ENCODE measurements at places on chromosomes 6 and 20.

- no peak for DNase-seq
Measured at GRCh38 chr20:56098981-56099500, 93.7 kb upstream of the CBLN4 start.

DNA sequence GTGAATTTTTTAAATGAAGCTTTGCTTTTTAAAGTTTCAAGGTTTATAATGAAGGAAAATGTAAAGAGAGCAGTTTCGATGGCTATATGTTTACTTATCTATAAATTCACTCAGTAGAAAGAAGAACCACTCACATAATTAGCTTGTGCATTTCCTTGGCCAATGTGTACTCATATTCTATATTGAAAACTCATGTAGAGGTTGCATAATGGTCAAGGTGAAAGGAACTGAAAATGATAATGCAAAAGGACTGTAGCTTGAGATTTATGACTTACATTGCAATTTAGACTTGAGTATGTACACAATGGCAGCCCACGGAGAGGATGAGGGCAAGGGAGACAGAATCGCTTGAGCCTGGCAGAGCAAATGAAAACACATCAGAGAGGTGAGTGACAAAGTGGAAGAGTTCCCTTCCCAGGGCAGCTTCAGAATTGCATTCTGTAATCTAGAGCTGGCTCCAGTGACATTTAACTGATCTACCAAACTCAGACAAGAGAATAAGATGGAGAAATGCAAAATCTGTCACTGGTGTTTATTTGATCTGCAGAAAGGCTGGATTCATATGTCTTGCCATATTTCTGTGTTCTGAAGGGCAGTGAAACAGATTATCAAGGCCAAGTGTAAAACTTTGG is 191.8 kb downstream of the TMEM200A start:
- no peak for DNase-seq

DNA sequence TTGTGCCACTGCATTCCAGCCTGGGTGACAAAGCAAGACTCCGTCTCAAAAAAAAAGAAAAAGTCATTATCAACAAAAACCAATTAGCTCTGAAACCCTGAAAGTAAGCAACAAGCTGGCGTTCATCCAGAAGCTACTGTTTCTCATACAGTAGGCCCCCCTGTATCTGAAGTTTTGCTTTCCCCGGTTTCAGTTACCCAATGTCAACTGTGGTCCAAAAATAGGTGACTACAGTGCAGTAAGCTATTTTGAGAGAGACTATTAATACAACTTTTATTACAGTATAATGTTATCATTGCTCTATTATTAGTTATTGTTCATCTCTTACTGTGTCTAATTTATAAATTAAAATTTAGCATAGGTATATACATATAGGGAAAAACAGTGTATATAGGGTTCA is 135.1 kb downstream of the KIF16B start:
- no peak for DNase-seq

DNA sequence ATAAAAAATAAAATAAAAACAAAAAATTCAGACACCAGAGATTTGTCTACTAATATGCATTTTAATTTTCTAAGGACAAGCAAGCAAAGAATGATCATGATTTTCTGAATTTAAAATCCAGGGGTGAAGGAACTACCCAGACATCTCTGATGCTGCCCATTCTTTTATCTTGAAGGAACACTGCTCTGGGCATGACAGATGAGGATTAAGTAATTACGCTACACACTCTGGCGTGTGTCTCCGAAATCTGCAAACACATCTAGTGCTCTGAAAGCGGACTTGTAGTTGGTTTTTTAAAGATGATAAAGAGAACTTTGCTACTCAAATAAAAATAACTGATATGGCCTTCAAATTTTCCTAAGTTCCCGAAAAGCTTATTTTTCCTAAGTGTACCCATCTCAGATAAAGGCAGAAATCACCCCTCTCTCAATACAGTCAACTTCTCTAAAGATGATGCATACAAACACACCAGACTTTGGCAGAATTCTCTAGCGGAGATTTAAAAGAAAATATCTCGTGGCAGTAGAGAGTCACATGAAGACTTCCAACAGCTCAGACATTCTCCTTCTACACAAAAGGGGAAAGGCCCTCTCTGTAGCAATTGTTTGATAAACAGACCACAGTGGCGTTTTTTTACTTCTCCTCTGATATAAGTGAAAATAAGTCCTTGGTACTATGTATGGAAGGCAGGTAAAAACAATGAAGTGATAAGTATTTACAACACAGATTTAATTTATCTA is 133.8 kb downstream of the BACH2 start:
- no peak for DNase-seq

DNA sequence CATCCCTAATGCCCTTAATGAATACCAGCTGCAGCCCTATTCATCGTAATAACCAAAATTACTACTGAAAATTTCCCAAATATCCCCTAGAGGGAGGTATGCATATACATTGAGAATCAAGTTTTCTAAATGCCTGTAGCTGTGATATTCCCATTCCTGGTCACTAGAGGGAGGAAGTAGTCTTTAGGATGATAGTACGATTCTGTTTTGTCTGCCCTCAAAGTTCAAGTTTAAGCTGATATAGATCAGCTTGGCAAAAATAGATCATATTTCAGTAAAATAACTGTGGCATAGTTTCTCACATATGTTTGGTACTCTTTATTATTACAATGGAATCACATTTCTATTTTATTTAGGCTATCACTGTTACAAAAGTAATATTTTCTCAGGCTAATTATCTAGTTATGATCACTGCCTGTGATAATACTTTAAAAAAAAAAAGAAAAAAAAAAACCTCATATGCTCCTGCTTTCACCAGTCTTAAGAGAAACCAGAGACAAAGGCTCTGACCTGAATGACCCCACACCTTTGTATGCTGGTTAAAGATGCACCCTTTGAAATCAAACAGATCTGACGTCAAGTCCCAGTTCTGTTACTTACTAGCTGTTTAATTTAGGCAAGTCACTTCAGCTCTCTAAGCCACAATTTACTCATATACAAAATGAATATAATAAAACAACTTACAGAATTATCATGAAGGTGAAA is 11.0 kb downstream of the TSPYL1 start:
- DNase-seq, result no peak

DNA sequence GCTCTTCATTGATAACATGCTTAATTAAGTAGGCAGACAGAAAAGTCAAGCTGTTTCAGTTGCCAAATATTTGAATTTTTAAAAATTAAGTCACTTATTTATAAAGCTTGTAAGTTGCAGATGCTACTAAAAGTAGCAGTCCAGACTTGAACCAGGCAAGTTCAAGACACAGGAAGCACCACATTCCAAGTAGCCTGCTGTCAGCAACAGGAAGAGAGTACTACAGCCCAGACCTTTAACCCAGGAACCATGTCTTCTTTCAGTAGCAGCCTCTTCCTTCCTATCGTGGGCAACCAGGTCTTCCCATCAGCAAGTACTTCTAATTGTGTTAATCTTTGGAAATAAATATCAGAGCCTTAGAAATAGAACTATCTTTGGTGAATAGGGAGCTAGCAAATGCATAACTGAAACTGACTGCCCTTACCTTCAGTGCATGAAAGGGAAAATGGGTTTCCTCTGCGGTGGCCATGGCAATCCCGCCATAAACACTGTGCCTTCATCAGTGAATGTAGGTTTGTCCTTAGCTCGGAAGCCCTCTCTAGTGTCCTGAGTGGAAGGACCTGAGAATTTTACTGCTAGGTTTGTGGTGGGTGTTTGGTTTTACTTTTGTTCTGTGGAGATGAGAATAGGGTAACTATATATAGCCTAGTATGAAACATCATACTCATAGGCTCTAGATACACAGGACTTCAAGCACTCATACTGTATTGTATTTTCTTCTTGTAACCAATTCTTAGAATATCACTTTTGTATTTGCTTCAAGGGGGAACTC is 95.6 kb downstream of the SYCP2 start:
- DNase-seq, result no peak

DNA sequence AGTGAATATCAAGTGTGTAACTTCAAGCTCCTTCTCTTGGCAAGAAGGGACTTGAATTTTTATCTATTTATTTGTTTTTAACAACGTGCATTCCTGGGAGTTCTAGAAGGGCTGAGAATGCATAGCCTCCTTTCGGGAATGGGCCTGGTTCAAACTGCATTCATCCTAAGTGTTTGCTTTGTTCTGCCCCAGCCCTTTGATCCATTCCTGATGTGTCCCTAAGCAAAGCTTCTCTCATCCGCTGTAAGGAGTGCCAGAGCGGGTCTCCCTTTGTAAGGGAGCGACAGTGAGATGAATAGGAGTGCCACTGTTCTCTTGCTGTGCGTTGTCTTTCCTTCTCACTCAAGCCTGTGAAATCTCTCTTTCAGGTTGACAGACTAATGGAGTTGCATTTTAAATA is 61.0 kb upstream of the VSTM2L start:
- DNase-seq, result no peak

GRCh38 chr20:41182296-41183212 is 45.2 kb downstream of the PLCG1 start:
- DNase-seq, result no peak

DNA sequence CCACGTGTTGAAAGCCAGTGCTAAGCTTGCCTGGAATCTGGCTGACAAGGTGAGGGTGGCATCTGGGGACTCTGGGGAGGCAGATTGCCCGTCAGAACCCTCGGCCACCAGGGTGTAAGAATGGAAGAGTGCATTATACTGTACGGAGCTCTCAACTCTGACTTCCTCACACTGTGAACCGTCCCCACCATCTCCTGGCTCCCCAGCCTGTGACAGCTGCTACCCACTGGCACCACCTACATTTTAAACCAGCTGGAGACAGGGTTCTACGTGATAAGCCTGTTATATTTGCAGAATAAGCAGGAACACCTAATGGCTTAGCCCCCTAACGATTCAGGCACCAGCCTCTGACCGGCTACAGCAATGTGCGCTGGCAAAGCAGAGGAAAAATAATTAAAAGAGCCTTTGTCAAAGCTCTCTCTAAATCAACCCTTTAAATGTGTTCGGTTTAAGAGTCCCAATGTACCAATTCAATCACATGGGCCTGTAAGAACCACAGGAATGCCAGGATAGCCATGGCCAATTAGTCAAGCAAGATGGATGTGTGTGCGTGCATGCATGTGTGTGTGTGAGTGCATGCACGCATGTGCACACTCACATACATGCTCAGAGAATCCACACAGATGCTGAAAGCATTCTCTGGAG is 89.1 kb upstream of the TAB2 start:
- no peak for DNase-seq

DNA sequence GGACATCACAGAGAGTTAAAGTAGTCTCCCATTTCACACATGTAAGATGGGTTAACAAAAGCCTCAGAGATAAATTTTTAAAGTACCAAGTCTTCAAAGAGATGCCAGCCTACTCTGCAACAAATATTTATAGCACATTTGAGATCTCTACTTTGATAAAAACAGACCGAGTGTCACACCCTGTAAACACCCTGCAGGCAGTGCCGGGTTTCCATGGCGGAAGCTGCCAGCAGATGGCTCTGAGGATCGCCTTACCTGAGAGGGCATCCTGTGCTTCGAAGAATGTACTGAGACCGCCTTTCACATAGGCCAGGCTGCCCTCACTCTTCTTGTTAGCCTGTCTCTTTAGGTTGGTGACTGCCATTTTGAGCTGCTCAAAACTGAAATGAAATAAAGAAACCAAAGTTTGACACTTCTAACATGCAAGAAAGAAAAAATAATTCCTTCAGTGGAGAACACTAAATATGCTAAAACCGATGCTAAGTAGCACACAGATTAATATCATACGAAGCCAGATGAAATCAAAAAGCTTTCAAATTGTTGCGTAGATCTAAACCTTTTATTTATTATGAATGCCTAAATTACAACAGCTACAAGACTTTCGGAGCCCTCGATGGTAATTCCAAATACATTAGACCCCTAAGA is 39.3 kb downstream of the HUS1B start:
- DNase-seq, result no peak

- no peak for DNase-seq
Measured at GRCh38 chr6:54614499-54615195, 231.9 kb upstream of the FAM83B start.

DNA sequence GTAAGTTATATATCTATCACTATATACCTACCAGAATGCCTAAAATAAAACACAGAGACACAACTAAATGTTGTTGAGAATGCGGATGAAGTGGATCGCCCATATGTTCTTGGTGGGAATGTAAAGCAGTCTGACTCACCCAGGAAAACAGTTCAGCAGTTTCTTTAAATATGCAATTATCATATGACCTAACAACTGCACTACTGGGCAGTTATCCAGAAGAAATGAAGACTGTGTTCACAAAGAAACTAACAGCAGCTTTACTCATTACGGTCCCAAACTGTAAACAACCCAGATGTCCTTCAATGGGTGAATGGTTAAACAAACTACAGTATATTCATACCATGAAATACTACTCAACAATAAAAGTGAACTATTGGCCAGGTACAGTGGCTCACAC is 14.3 kb upstream of the ZC3H12D start:
- no peak for DNase-seq

DNA sequence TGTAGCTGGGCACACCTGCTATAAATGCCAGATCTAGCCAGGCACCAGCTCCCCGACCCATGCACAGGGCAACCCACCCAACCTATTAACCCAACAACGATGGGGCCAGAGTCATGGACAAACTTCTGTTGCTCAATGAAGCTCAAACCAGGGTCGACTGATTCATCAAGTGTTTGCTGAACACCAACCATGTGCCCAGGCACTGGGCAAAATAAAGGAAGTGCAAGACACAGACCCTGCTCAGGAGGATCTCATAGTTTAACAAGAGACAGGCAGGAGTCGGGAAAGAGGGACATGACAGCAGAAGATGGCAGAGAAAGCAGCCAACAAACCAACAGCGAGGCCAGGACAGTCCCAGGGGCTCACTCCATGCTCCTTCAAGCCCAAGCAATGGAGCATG is 18.8 kb downstream of the KCNK5 start:
- no peak for DNase-seq

DNA sequence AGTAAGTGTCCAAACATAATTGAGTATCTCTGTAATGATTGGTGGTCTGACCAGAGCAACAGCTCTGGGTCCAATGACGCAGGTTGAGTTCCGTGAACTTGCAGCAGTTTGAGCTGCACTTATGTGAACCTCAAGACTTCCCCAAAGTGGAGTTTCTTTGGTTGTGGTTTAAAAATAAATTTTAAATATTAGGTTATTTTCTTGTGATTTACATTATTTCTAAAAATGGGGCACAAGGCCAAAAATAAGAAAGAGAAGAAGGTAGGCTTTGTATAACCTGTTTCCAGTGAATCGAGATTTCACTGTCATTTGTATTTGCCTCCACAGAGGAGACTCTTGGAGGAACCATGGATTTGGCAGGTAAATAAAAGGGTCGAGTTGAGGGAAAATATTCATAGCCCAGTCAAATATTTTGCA is 166.4 kb upstream of the ZNF217 start:
- DNase-seq, result no peak

DNA sequence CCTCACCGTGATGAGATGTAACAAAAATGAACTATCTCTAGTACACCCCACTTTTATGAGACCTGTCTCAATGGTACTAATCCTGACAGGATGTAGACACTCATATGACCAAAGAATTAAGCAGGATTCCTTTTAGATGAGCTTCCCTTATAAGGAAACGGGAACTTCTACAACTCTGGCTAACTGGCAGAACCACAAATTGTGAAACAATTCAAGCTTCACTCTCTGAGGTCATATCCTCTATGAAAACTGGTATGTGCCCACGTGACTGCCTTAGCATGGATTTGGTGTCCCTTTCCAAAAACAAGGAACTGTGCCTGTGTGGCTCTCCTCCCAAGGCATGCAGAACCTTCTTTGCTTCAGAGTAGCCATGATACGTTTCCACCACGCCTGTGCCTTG is 14.1 kb upstream of the CPNE5 start:
- no peak for DNase-seq
